ENCODE measurements at places on chromosomes 13 and 19.

DNA sequence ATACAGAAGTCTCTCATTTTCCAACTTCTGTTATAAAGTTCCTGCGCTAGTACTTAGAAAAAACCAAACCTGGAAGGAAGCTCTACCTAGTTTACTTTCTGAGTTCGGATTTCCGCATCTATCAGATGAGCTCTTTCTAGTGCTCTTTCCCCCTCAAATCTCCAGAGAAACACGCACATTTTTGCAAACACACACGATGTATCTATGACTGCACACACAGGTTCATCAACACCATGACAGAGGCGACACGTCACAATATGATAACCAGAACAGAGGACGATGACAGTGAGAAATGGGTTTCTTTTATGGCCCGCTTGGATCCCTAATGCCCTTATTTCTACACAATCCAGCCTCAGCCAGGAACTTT lies 629 bp upstream of the LRRC63 start:
- DNase-seq = no peak

DNA sequence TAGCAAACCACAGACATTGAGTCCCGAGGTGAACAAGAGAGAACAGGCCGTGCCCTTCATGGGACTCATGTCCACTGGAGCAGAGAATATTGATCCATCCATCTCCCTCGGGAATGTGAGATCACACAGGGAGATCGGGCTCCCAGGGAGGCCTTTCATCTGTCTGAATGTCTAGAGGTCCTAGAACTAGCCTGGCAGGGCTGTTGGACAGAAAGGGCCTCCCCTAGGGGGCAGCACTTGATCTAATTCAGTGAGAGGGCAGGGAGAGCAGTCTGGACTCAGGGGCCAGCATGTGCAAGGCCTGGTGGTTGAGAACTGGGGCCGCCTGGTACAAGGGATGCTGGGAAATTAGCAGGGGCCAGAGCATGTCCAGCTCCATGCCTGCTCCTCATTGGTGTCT lies 4.3 kb downstream of the RUVBL2 start:
- DNase-seq = no peak

- DNase-seq = no peak
Observed at GRCh38 chr19:28313633-28314032, 899.3 kb downstream of the UQCRFS1 start.

DNA sequence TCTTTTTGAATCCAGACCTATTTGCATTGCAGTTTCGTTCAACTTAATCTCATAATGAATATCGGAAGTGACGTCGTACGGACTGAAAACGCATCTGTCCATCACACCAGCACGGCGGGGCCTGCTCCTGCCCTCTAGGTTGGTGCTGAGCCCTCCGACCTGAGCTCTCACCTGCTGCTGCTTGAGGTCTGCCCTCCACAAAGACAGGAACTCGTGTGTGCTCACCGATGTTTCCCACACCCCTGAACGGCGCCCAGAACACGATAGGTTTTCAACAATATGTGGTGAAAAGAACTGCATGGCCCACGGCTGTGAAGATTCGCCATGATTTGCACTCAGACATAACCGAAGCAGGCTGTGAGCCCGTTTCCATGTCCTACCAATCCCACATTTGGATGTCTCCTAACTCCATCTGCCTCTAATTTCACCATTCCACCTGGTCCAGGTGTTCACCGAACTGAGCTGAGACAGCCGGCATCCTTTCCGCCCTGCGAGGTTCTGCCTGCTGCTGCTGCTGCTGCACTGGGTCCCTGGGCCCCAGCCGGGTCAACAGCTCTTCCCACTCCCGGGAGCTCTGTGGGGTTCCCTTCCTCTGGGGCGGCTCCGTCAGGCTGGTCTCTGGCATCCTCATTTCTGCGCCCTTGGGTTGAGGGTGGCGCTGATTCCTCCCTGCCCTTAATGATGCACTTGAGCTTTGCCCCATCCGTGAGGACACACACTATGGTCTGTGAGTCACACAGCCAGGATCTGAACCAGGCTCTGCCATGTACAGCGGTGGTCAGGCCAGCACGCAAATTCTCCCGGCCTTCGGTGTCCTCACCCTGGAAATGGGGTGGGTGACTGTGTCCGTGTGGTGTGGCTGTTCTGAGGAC lies 20.9 kb downstream of the GRTP1 start:
- no peak for DNase-seq

DNA sequence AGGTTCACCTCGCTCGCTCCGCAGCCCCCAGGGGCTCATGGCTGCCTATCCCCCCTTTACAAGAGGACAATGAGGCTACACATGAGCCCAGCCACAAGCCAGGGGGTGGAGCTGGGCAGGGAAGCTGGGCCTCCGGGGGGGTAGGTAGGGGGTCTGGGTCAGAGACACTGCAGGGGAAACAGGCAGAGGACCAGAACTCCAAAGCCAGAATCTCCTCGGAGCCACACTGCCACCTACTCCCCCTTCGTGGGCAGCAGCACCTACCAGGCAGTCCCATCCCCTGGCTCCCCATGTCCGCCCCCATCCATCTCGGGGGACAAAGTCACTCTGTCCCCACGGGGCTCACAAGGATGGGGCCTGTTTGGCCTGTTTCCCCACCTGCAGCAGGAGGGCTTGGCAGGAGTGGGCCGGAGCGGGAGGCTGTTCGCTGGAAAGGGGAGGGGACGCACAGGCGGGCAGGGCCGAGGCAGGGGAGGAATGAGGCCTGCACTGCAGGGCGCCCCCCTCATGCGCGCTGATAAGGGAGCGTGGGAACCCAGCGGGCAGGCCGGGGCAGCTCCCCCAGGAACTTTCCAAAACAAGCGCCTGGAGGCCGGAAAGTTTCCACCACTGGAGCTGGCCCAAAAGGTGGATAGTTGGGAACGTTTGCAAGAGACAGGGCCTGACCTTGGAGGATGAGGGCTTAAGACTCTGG lies 545 bp upstream of the ISYNA1 start:
- no peak for DNase-seq

GRCh38 chr13:50617134-50617721 lies 226.3 kb downstream of the DLEU7 start:
- DNase-seq = no peak

DNA sequence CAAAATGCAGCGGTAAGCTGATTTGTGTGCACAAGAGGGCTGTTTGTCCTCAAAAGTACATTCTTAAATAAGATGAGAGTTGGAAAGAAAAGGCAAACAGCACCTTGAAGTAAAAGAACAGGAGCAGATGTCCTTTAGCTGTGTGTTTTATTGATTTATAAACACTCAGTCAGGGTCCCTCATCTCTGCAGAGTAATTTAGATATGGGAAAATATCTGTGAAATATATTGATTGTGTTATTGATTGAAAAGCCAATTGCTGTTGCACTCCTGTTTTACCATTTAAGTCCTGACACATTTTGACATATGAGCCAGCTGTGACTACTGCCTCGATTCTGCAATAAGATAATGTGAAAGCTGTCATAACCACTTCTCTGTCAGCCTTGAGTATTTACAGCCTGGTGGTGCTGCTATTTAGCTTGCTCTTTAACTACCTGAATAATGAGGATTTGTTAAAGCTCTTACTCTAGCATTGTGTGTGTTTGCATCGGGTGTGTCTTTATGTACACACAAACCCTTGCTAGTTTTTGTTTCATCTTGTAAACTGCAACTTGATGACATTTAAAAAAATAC lies 550.1 kb downstream of the DACH1 start:
- DNase-seq = no peak

DNA sequence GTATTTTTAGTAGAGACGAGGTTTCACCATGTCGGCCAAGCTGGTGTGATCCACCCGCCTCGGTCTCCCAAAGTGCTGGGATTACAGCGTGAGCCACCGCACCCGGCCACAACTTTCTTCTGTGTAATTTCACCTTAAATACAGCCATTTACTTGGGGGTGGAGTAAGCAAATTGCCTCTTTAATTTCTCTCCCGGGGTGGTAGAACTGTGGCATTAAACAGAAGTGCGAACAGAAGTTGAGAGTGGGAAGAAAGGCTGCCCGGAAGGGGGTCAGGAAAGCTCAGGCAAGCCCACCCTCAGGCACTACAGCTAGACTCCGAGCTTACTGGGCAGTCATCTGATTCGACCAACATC lies 475 bp upstream of the DNAJC15 start:
- DNase-seq = no peak

GRCh38 chr19:30857966-30858490 lies 485.8 kb downstream of the ZNF536 start:
- DNase-seq = no peak

DNA sequence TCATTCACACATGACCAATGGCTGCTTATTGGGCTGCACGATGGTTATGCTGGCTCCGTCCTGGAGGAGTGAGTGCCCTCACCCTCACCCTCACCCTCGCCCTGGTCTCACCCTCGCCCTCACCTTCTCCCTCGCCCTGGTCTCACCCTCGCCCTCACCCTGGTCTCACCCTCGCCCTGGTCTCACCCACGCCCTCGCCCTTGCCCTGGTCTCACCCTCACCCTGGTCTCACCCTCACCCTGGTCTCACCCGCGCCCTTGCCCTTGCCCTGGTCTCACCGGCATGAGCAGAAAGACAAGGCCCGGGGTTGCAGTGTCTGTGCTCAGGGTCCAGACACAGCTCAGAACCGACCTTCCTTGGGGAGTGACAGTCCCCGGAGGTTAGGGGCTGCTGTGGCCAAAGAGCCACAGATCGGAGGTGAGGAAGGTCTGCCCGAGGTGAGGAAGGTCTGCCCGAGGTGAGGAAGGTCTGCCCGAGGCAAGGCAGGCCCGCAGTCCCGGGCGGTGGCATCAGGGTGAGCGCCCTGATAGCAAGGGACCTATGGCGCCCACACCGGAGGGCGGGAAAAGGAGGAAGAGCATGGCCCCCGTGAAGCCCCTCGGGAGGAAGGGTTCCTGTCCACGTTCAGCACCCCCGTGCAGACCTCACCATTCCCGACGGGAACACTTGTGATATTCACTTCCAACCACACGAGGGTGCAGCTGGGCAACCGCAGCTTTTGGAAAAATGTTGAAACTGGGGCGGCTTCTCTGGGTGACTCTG lies 65.6 kb downstream of the MCF2L start:
- DNase-seq = no peak

DNA sequence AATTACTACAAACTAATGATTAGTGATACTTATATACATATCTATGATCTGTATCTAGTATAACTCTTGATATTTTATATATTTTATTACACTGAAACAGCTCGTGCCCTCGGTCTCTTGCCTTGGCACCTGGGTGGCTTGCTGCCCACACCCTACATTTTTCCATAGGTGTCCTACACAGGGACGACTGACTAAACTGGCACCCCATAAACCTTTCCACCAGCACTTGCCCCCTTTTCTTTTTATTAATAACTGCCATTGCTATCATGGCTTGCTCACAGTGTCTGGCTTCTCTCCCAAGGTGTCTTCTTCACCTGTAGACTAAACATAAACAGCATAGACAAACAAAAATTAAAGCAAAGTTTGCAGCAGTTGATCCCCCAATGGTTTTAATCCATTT lies 30.4 kb downstream of the CLEC4M start:
- DNase-seq = no peak

DNA sequence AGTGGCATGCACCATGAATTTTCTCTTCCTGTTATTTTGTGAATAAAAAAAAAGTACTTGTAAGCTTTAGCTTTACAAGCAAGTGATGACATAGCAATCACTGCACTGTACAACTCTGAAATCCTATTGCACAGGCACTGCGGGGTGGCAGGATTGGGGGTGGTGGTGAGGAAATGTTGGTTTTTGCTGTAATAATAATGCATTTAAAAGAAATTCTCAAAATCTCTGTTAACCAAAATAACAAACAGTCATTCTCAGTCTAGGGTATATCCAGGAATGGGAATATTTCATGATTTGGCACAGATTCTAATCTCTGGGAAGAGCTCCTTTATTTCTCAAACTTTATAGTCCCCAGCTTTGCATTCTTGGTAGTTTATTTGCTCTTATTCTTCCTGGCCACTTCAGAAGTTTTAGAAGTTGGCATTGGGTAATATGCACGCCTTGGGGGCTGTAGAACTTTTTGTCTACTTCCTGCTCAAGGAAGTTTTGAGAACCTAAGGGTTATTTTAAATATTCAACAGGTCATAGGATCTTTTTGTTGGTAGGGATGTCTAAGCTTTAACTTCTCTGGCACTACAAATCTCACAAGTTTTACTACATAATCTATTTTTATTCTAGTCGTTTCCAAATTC lies 353.0 kb upstream of the KLF12 start:
- no peak for DNase-seq

- no peak for DNase-seq
Observed at GRCh38 chr19:1786668-1787067, 25.4 kb downstream of the ATP8B3 start.

GRCh38 chr19:18473706-18474087 lies 35.8 kb upstream of the ISYNA1 start:
- no peak for DNase-seq

GRCh38 chr19:13069415-13070359 lies 33.0 kb downstream of the LYL1 start:
- DNase-seq = no peak

DNA sequence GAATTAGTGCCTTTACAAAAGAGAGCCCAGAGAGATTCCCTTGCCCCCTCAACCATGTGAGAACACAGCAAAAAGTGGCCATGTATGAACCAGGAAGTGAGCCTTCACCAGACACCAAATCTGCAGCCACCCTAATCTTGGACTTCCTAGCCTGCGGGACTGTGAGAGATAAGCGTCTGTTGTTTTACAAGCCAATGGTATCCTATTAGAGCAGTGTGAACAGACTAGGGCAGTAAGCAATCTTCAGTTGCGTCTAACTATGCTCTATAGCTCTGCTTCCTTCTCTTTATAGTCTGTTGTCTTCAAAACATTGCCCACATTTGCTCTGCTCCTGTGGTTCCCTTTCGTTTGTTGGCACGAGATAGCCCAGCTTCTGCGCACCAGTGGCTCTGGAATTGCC lies 109.5 kb upstream of the FNDC3A start:
- DNase-seq = no peak

DNA sequence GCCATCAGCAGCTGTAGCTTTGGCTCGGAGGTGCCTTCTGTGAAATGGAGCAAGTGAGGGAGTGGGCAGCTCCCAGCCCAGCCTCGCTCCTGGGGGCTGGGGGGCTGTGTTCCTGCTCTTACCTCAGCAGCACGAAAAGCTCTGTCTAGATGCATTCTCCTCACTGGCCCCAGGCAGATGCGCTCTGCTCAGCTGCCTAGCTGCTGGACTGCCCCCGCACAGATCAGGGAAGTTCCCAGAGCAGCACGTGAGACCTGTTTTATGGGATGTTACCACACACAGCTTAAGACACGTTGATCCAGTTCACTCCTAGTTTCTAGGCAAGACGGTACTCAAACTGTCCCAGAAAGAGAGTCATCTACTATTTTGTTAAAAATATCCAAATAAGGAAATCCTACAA lies 13.6 kb downstream of the LCP1 start:
- DNase-seq = peak; percentile 83

DNA sequence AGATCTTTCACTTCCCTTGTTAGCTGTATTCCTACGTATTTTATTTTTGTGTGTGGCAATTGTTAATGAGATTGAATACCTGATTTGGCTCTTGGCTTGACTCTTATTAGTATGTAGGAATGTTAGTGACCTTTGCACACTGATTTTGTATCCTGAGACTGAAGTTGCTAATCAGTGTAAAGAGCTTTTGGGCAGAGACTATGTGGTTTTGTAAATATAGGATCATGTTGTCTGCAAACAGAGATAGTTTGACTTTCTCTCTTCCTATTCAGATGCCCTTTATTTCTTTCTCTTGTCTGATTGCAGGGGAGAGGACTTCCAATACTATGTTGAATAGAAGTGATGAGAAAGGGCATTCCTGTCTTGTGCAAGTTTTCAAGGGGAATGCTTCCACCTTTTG lies 160.3 kb upstream of the PCDH20 start:
- no peak for DNase-seq

GRCh38 chr19:6654347-6655310 lies 15.3 kb downstream of the TNFSF14 start:
- peak; percentile 79 for DNase-seq

Data from natural killer cell treated with Interleukin-12 subunit alpha and Interleukin-12 subunit beta and Interleukin-15 and Interleukin-18, amount 100 ng/mL, for 72 hours (primary cell).